ENCODE measurements at places on chromosomes 2 and 18.

GRCh38 chr2:238286095-238286494, 2.3 kb downstream of the PER2 start:
- no peak for DNase-seq
- peaks cover 40% of the 10 kb centered on the region for H3K4me1 ChIP-seq
- no peaks in the 10 kb centered on the region for H3K36me3 ChIP-seq
- peak overlapping the region; percentile 38 for H3K4me3 ChIP-seq
- H3K27me3 ChIP-seq = no peaks in the 10 kb centered on the region

- no peak overlapping the region for H3K4me3 ChIP-seq
- H3K27ac ChIP-seq = no peak overlapping the region
- no peaks in the 10 kb centered on the region for H3K36me3 ChIP-seq
- H3K27me3 ChIP-seq = no peaks in the 10 kb centered on the region
- DNase-seq = peak; percentile 53
Observed at GRCh38 chr2:39304200-39304599, 60.4 kb upstream of the CDKL4 start.

GRCh38 chr2:179264368-179265081, at the start of gene SESTD1:
SESTD1 (minus strand) TSS chr2:179264832; CDS start chr2:179191841, 72,991 bp downstream.
- H3K4me3 ChIP-seq = peak within 1 kb of the TSS; percentile 80
- DNase-seq = peak; percentile 3
- H3K4me1 ChIP-seq = peaks cover 8% of the 10 kb centered on the region
- no peaks in the 10 kb centered on the region for H3K36me3 ChIP-seq
- peak within 1 kb of the TSS; percentile 51 for H3K27ac ChIP-seq
- H3K27me3 ChIP-seq = no peaks in the 10 kb centered on the region

- H3K27ac ChIP-seq = peak overlapping the region; percentile 77
- H3K27me3 ChIP-seq = no peaks in the 10 kb centered on the region
- DNase-seq = no peak
Observed at GRCh38 chr2:226754821-226755604, 44.6 kb downstream of the IRS1 start.

GRCh38 chr2:77488141-77488540, 34.0 kb downstream of the LRRTM4 start:
- no peaks in the 10 kb centered on the region for H3K36me3 ChIP-seq
- no peaks in the 10 kb centered on the region for H3K27me3 ChIP-seq
- no peak overlapping the region for H3K27ac ChIP-seq
- DNase-seq = no peak
- no peak overlapping the region for H3K4me3 ChIP-seq

DNA sequence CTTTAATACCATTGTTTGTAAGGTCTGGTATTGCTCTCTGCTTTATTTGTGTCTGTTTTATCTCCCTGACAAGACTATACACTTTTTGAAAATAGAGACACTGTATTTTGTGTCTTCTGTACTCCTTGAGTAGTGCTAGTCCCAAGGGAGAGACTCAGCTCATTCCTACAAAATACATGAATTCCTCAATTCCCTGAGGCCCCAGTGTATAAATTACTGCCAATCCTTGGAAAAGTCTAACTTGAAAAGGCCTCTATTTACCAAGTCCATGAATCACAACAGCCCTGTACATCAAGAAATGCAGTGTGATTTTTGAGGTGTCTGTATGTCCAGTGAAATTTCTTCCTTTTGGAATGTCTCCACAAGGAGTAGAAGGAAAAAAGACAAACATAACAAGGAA, 34.9 kb upstream of the NEDD4L start:
- peaks cover 28% of the 10 kb centered on the region for H3K4me1 ChIP-seq
- DNase-seq = no peak
- H3K4me3 ChIP-seq = no peak overlapping the region
- H3K27ac ChIP-seq = no peak overlapping the region
- no peaks in the 10 kb centered on the region for H3K27me3 ChIP-seq
- H3K36me3 ChIP-seq = no peaks in the 10 kb centered on the region

- H3K36me3 ChIP-seq = peaks cover 18% of the 10 kb centered on the region
- no peak overlapping the region for H3K27ac ChIP-seq
- no peaks in the 10 kb centered on the region for H3K27me3 ChIP-seq
- no peaks in the 10 kb centered on the region for H3K4me1 ChIP-seq
- DNase-seq = peak; percentile 66
- H3K4me3 ChIP-seq = no peak overlapping the region
Observed at GRCh38 chr2:191358325-191359025, 113.3 kb downstream of the MYO1B start.

DNA sequence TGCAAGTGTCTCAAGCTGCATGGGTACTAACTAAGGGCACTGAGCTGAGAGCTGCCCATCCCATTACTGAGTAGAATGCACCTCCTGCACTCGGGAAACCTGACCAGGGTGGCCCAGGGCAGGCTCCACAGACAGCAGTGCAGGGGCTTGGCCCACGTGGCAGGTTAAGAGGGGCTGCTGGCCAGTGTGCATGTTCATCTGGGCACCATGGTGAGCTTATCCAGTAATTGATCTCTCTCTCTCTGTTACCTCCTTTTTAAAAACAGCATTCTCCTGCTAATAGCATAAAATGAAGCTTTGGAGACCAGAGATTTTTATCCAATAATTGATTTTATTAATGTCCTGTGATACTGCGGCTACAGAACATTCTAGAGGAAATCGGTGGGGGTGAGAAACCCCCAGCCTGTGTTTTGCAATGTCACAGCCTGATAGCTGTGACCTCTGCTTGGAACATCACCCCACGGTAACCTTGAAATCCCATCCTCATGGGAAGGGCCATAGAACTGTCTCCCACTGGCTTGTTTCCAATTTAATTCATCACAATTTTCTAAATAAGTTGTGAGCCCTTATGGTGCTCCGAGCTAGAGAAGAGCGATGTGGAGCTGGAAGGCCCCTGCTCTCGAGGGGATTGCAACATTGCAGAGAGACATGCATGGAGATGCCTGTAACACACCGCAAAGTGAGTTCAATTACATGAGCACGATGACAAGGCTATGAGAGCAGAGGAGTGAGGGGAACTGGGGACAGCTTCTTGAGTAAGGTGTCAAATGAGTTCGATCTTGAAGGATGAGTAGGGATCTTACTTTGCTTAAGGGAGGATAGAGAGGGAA, 143.8 kb downstream of the GALNT14 start:
- DNase-seq = no peak
- no peaks in the 10 kb centered on the region for H3K36me3 ChIP-seq
- no peak overlapping the region for H3K27ac ChIP-seq
- H3K4me3 ChIP-seq = no peak overlapping the region

- no peak overlapping the region for H3K4me3 ChIP-seq
- peak overlapping the region; percentile 52 for H3K27ac ChIP-seq
- no peak for DNase-seq
Observed at GRCh38 chr18:61870151-61870550, 22.7 kb downstream of the RNF152 start.

DNA sequence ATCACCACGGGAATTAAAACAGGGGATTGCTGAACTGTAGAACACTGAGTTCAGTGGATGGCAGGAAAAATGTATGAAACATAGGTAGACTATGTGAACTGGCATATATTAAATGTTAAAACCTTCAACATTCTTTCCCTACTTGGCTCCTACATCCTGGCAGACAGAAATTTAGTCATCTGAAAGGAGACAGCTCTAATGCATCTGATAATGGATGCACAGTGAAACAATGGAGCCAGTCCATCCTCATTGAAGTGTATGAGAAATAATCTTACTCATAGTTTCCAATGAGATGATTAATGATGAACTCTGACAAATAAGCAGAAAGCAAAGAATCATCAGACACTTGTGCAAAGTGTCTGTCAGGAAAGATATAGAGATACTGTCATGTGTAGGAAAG, 1629.7 kb upstream of the TMEFF2 start:
- no peaks in the 10 kb centered on the region for H3K36me3 ChIP-seq
- no peak overlapping the region for H3K4me3 ChIP-seq
- H3K27ac ChIP-seq = peak overlapping the region; percentile 77

GRCh38 chr2:167863377-167863776, 384.0 kb downstream of the STK39 start:
- no peaks in the 10 kb centered on the region for H3K27me3 ChIP-seq
- no peak for DNase-seq
- H3K36me3 ChIP-seq = no peaks in the 10 kb centered on the region
- H3K27ac ChIP-seq = no peak overlapping the region
- no peak overlapping the region for H3K4me3 ChIP-seq
- peaks cover 7% of the 10 kb centered on the region for H3K4me1 ChIP-seq

DNA sequence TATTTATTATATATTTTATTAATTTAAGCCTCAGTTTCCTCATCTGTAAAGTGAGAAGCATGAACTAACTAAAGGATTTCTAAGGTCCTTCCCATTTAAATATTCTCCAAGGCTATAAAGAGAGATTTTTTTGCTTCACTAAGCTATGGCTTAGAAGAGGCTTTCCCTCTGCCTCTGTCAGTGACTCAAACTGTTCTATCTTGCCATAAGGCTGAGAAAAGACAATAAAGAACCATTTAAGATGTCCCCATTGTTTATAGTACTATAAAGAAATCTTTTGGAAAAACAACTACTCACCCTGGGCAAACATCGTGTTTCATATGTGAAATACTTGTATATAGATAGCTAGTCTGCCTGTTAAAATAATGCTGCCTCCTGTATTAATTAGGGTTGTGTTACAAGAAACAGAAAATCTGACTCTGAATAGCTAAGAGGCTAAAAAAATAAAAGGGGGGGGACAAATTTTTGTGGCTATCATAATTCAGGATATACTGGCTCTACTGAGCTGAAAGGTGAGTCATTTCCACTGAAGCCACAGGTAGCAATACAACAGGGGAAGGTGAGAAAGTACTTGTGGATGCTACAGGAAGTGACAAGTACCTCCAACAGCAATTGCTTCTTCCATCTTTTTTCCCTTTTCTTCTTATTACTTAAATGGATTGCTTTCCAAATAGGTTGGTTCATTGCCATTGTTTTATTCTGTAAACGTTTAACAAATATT, 25.4 kb downstream of the EPHA4 start:
- no peak overlapping the region for H3K27ac ChIP-seq
- no peaks in the 10 kb centered on the region for H3K4me1 ChIP-seq
- no peak for DNase-seq
- no peaks in the 10 kb centered on the region for H3K27me3 ChIP-seq

DNA sequence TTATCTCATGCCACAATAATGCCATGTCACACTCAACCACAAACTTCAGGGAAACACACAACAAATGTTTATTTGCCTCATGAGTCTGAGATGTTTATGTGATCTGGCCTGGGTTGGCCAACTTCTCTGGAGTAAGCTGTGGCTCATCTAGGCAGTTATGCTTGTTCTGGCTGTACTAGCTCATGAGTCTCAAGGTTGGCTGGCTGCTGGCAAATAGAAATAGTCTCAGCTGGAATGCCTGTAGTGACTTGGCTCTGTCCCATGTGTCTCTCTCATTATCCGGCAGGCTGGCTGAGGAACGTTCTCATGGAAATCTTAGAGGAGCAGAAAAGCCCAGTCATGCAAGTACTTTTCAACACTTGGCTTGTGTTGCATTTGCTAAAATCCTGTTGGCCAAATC, 234.9 kb upstream of the CDH2 start:
- H3K4me3 ChIP-seq = no peak overlapping the region
- peak; percentile 78 for DNase-seq
- H3K27me3 ChIP-seq = no peaks in the 10 kb centered on the region
- H3K27ac ChIP-seq = peak overlapping the region; percentile 13
- H3K36me3 ChIP-seq = no peaks in the 10 kb centered on the region

DNA sequence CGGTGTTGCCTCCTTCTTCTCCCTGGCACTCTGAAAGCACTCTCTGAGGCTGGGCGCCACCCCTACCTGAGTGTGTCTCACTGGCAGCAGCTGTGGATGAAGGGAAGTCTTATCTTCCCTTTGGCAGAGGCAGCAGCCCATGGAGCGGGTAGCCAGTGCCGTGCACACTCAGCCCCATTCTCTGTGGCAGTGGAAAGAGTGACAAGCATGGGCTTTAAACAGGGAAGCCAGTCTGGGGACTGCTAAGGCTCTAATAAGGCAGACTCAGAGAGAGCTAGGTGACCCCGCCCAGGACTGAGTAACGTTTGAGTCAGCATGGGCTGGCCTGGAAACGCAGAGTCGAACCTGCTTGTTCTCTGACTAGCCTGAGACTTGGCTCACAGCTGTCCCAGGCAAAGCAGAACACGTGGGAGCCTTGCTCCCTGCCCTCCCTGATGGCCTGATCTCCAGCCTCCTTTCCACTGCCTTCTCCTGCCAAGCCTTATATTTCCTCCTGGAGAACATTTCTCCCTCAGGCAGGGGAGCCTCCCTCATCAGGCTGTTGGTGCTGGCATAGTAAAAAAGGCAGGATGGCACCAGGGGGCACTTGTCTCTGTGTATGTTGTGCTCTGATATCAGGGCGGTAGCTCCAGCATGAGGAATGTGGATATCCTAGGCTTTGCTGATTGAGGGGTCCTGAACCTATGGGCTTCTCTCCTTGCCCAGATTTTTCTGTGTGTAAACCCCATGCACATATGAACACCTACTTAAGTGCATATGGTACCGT, 93.9 kb upstream of the LGALSL start:
- H3K4me3 ChIP-seq = no peak overlapping the region
- H3K36me3 ChIP-seq = no peaks in the 10 kb centered on the region
- peak overlapping the region; percentile 24 for H3K27ac ChIP-seq
- peaks cover 65% of the 10 kb centered on the region for H3K27me3 ChIP-seq
- peak; percentile 89 for DNase-seq
- H3K4me1 ChIP-seq = peaks cover 28% of the 10 kb centered on the region

DNA sequence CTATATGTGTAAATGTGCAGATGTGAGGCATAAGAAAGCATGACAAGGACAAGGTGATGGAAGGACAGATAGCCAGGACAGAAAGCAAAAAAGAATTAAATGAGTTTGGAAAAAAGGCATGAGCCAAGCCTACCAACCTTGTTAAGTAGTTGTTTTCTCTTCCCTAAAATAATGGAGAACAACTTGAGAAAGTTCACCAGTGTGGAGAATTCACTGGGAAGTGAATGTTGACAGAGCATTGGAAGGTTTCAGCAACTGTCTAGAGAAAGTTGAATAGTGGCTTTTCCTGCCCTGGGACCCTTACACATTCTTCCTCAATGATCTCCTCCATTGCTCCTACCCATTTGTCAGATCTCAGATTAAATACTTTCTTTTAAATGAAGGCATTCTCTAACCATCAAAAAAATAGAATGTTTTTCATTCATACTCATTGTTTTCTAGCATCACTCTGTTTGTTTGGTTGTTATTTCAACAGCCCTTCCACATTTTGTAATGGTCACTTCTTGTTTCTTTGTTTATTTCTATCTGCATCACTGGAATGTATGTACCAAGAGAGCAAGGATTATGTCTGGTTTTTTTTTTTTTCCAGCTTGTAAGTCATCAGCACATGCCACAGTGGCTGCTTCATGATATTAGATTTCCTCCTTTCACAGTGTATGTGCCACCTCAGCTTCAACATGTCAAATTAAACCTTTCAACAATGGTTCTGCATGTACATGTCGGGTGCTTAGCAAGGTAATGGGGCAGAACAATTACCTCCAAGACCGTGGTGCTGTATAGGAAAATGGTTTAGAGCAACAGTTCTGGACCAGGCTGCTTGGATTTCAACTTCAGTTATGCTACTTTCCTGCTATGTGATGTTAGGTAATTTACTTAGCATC, 586.0 kb upstream of the VRK2 start:
- H3K27ac ChIP-seq = no peak overlapping the region
- H3K4me1 ChIP-seq = no peaks in the 10 kb centered on the region
- H3K36me3 ChIP-seq = no peaks in the 10 kb centered on the region
- H3K4me3 ChIP-seq = no peak overlapping the region
- no peak for DNase-seq
